ENCODE measurements at places on chromosomes 12 and 14.

GRCh38 chr12:55829967-55830600 lies 697 bp upstream of the DNAJC14 start:
- no peak for DNase-seq

DNA sequence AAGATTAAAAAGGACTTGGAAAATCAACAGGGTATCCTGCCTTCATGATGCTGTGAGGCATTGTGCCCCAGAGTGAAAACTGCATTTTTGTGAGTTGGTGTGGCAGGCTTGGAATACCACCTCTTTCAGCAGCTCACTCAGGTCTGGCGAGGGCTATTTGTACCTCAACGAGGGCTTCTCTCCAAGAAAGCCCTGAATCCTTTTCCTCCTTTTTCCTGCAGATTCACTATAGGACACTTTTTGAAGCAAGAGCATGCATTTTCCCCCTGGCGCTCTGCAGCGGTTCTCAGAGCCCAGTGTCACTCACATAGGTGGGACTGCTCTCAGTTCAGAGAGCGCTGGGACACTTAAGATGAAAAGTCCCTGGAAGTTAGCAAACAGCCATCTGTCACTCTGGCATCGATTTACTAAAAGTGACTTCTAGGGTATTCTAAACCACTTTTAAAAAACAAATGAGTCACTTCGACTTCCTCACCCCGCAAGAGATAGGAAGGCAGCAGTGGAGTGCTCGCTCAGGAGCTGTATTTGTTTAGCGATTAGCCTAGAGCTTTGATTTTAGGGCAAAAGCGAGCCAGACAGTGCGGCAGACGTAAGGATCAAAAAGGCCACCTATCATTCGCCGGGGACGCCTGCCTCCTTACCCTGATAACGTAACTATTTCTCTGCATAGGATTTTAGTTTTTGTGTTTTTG lies 782 bp upstream of the LGR5 start:
- no peak for DNase-seq

DNA sequence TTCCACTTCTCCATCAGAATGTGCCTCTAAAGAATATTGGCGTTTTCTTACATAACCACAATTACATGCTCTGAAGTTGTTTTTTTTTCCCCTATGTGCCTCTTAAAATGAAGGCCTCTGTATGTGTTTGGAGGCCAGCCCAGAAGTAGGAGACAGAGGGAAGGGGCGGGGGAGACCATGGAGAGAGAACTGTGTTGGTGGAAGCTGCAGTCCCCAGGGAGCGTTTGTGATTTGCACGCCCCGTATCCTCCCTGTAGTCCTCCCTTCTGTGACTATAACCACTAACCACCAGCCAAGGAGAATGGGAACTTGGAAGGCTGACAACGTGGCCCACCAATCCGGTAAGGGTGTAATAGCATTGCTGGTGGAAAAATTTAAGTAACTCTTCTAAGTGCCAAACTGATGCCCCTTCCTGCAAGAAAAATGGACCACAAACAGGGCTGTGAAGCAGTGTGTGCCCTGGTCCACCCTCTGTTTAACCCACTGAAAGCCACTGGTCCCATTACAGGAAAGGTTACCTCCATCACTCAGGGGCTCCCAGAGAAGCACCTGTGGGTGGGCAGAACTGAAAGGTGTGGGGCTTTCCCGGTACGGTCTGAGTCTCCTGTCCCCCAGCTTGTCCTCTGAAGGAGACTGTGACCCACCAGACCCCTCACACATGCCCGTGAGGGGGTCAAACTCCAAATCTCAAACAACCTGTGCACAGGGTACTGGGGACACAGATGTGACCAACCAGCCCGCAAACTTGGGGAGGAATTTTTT lies 36.8 kb downstream of the CCDC88C start:
- DNase-seq, result no peak

- no peak for DNase-seq
These were observed 182.1 kb downstream of the CHST11 start for GRCh38 chr12:104638851-104639240.

DNA sequence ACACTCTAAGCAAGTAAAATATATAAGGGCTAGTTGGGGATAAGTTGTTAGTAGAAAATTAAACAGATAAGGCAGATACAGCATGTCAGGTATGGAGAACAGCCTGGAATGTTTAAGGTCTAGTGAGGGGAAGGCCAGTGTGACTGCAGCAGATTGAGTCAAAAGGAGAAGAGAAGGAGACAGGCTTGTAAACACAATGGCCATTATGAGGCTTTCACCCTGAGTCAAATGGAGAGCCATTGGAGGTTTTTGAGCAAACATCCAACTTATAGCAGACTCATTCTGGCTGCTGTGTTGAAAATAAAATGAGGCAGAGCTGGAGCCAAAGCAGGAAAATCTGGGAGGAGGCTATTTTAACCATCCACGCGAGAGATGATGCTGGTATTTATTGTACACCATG lies 142.0 kb downstream of the DUSP6 start:
- no peak for DNase-seq

Measured in GDM1 (cell line).